ENCODE measurements at places on chromosomes 12 and 14.
A peak's percentile ranks its signal among the peaks of the same experiment; 100 is the strongest.

- ATAC-seq = peak; percentile 66
Observed at GRCh38 chr14:77372304-77372841, 4.5 kb downstream of the TMED8 start.

DNA sequence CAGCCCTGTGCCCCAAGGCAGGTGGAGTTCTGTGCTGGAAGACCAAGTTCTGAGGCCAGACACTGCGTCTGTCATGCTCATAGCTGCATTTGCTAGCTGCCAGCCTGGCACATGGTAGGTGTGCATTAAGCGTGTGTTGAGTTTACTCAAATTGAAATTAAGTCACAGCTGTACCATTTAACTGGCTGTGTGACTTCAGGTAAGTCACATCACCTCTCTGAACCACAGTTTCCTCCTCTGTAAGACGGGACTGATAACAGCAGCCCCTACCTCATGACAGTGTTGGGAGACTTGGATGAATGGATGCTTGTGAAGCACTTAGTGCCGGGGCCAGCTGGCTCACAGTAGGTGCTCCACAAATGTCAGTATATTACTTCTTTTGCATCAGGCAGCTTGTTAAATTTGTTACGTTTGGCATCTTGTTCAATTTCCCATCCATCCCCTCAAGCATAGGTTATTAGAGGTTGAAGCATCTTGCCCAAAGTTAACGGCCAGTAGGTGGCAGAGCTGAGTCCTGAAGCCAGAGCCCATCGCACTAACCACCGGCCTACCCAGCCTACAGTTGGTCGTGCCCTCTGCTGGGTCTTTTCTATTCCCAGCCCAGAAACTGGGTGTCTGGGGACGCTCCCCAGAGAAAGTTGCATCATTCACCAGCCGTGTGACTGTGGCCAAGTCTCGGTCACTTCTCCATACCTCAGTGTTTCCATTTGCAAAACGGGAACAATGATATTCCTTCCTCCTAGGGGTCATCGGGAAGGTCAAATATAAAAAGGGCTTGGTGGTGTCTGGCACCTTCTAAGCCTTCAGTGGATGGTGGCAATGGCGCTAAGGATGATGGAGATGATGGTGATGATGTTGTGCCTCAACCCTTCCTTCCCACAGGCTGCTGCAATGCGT is 4.5 kb downstream of the DAO start:
- ATAC-seq = peak; percentile 89

DNA sequence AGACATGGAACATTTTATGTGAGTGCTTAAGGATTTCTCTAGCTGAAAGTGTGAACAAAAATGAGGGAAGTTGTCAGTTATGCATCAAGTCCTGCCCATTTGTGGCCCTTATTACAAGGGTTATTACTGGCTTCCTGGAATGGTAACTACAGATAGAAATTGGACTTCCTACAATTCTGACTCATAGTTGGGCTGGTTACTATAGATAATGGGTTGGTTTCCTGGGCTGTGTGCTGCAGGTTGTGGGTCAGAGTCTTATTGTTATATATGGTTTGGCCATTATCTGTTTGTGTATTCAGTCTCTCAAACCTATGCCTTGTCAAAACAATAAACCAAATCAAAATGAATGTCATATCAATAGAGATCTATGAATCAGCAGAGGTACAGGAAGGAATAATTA is 313.7 kb downstream of the ADAMTS20 start:
- no peak for ATAC-seq

DNA sequence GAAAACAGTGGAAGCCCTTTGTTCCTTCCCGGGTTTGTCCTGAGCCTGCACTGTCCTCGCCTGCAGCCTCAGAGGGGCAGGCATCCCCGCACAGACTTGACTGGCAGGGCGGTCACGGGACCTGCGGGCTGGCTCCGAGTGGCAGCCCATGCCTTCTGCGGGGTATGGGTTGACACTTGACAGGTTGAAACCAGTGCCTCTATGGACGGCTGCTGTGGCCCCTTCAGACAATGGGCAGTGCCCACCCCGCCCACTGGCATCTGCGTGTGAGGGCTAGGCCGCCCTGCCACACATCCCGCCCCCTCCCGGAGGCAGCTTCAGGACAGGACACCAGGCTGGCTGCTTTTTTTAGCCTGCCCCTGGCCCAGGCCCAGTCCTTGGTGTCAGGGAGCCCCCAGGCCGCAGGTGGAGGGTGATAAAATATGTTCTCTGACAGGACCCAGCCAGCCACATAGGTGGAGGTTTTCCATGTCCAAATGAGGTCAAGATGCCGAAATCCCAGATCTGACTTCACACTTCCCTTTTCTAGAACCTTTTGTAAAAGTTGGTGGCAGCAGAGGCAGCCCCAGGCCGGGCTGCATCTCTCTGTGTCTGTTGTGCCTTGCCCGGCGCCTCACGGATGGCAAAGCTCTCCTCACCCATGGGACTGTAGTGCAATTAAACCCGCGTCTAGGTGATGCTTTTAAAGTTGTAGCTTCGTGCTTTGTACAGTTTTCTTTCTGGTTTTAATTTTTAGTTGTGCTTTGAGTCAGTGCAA is 10.0 kb downstream of the ANKRD9 start:
- ATAC-seq = no peak

GRCh38 chr14:80636071-80636470 is 305.5 kb downstream of the CEP128 start:
- ATAC-seq = no peak

GRCh38 chr14:87131879-87132278 is 861.1 kb downstream of the GALC start:
- no peak for ATAC-seq

GRCh38 chr12:13599176-13599575 is 382.2 kb downstream of the GRIN2B start:
- ATAC-seq = no peak

DNA sequence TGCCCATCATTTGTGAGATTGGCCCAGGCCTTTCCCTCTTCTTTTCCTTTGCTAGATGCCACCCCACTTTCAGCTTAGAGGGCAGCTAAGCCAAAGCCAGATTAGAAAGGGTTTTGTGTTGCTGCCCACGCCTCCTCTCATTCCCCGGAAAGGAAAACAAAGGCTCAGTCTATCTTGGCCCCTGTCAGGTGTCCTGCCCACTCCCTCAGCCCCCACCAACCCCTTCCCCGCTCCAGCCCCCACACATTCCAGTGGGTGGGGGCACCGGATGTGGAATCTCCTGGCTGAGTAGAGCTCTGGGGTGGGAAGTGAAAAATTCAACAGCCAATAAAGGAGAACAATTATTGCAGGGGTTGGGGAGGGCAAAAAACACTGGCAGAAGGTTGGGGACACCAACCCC is 2.2 kb downstream of the BLOC1S1 start:
- ATAC-seq = no peak

DNA sequence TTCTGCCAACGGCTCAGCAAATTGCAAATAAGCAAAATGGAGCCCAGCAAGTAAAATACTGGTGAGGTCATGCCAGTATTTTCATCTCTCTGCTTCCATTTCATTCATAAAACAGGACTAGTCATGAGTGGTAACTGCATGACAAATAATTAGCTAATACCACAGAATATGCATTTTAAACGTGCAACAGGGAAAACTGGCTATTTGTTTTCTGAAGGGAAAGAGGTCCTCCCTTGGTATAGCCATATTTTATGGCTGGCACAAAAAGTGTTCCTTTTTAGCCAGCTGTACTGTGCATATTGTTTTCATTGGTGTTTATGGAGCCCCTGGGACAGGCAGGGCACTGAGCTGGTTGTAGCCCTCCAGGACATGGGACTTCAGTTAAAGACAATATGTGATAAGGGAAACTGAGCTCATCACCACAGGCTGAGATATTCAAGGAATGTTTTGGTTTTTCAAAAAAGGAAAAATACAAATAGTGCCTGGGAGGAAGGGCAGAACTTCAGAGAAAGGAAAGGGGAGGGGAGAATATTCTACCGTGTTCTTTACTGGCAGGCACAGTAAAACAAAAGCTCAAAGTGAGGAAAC is 26.1 kb upstream of the FOXN3 start:
- ATAC-seq = no peak

- ATAC-seq = peak; percentile 72
Observed at GRCh38 chr12:96258104-96258961, 64.2 kb downstream of the ELK3 start.

GRCh38 chr12:88580051-88580871 is at the start of gene KITLG:
KITLG (minus strand) TSS chr12:88580471; CDS start chr12:88580278, 193 bp downstream.
- ATAC-seq = peak; percentile 61

- no peak for ATAC-seq
Observed at GRCh38 chr14:67172520-67172919, 16.7 kb upstream of the GARIN2 start.

Measured in activated T-helper 17 cell treated with anti-CD3 and anti-CD28 coated beads, Interleukin-2, amount 50 U/mL, for 72 hours (primary cell).